D721Med (cell line): ENCODE measurements at places on chromosomes 13 and 19.

GRCh38 chr19:13849991-13850909, 26.7 kb upstream of the NANOS3 start:
- DNase-seq, result no peak

DNA sequence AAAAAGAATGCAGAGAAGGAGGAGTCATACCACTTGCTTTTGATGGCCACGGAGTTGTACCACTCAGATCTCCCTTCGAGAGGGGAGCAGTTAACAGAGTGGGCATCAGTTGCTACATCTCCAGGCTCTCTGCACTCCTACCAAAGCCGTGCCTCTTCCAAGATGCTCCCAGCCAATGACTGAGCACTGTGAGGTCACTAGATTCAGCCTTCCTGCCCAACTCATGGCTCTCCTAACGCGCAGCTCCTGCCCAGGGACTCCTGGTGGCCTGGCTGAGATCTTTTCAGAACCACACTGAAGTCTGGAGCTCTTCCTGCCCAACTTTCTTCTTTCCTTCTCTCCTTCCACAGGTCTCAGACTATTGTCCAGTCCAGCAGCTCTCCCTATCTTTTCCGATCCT, 66.7 kb downstream of the LHFPL6 start:
- no peak for DNase-seq

- DNase-seq, result no peak
These were observed 156.4 kb upstream of the FREM2 start for GRCh38 chr13:38530492-38530891.

DNA sequence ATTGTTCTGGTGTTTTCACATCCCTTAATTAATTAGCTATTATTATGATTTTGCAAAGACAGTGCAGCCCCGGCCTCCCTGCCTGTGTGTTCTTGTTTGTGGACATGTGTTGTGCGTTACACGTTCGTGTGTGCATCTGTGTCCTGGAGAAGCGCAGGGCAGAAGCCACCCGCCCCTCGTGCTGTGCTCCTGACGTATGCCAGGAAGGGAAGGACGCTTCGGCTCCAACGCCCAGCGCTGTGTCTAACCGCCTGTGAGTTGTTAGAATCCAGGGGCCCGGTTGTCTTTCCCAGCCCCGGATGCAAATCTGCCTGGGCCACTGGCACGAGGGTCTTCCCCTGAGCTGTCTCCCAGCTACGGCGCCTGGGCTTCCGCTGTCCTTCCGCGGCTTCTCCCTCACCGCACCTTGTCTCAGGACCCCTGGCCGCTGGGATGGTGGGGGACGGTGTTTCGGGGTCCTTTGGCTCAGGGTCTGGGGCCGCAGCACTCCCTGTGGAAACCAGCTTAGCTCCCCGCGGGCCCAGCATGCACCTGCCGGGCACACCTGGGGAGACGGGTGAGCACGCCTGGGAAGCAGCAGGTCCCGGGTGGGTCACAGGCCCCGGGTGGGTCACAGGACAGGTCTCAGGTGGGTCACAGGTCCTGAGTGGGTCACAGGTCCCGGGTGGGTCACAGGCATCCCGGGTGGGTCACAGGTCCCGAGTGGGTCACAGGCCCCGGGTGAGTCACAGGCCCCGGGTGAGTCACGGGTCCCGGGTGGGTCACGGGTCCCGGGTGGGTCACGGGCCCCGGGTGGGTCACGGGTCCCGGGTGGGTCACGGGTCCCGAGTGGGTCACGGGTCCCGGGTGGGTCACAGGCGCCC, 51.5 kb downstream of the GAS6 start:
- DNase-seq, result no peak

DNA sequence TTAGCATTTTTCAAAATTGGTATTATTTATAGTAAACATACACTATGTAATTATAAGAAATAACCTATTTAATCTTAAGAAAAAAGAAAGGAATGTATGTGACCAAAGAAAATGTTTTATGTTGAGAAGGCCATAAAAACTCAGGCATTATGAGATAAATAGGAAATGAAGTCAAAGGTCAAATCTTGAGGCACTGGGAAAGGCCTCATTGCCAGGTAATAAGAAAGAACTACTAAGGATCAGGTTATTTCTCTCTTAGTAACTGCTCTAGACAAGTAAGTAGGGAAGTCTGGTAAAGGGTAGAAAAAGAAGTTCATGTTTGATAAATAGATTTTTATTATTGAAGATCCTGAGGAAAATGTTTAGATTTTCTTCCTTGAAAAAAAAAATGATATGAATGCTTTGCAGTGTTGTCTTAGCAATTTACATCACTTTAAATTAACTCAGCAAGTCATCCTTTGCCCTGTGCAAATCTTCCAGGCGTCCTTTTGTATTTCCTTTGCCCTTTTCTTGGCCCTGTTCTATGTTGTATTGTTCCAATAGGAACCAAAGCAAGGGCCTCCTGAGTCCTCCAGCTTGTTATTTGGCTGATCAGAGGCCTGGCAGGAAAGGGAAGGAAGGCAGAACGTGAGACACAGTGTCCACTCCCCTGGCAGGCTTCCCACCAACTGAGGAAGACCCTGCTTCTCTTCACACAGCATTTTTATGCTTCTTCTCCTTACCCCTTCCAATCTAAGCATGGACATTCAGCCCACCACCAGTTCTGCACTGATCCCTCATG, 260.4 kb upstream of the MIR17HG start:
- no peak for DNase-seq

DNA sequence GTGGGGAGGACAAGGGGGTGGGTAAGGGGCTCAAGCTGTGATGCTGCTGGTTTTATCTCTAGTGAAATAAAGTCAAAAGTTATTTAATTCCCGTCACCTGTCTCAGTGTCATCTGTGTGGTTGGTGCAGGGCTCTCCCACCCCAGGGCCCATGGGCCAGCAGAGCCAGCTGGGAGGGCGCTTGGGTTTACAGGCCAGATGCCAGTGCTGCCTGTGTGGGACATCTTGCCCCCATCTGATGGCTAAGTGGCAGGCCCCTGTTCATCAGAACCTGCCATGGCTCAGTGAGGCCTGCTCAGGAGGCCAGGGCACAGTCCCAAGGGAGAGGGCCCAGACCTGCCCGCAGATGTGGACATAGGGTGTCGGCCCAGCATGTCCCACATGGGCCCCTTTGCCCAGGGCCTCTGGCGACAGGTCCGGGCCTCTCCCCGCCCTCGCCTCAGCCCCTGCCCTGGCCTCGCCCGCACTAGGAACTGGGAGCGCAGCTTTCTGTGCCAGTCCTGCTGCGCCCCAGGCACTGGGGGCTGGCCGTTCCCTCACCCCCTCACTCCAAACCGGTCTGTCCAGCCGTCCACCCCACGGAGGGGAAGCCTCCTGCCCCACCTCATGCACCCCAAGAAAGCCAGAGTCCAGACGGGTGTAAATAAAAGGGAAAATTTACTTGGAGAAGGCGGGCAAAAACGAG, 5.3 kb downstream of the ZNF296 start:
- DNase-seq, result no peak

- DNase-seq, result no peak
These were observed 23.6 kb downstream of the LYL1 start for GRCh38 chr19:13078897-13079541.

GRCh38 chr19:44607049-44607448, 6.3 kb upstream of the IGSF23 start:
- no peak for DNase-seq

- DNase-seq, result no peak
These were observed 150.2 kb downstream of the NDFIP2 start for GRCh38 chr13:79631051-79631659.

DNA sequence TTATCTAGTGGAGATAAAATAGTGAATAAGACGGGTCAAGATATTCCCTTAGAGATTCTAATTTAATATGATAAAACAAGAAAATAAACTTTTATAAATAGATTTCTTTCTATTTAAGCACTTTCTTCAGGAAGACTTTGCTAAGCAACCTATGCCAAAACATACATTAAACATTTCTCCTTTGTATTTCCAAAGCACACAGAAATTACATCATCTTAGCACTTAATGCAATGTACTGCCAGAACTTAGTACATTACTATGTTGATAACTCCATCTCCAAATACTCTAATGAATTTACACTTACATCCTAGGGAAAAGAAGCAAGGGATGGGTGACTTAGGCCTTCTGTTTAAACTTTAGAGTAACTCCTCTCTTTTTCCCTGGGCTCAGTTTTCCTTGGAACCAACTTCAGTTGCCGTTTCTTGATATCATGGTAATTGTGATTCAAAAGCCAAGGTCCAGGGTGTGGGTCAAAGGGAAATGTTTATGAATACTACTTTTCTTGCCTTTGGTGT, 322.6 kb upstream of the PCDH20 start:
- no peak for DNase-seq

DNA sequence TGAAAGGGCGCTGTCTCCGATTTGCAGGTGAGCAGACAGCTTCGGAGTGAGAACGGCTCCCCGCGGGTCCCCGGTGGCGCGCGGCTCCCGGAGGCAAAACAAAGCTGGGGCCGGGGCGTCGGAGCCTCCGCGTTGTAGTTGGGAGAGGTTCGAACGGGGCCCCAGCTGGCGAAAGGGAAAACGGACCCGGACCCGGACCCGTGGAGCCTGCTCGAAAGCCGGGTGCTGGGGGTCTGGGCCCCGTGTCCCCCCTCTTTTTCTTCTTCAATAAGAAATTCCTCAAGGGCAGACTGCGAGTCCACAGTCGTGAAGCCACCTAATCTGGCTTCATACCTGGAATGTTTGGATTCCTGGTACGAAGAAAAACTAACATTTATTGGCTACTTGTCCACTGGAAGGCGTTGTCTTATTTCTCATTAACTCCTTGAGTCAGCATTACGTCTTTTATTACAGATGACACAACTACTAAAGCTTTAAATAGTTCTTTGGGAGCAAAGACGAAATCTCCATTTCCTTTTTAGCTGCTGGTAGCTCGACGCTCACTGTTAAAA, 632 bp upstream of the MTIF3 start:
- DNase-seq, result no peak

DNA sequence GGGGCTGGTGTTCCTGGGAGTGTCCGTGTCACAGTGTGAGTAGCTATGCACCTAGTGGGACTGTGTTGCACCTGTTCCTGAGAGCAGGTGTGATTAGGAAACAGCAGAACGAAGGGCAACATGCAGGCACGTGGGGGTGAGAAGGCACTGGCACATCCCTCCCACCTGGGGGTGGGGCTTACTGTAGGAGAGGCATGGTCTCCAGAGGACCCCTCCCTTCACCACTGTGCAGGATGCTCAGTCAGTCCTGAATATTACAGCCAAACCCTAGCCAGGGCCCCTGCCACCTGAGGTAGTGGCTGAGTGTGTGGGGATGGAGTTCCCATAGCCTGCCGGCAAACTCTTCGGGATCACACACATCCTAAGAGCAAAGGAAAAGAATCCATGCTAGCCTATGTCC, 99.2 kb downstream of the ZDHHC20 start:
- DNase-seq, result no peak

GRCh38 chr19:18308948-18309325, 13.9 kb downstream of the LSM4 start:
- DNase-seq, result no peak

DNA sequence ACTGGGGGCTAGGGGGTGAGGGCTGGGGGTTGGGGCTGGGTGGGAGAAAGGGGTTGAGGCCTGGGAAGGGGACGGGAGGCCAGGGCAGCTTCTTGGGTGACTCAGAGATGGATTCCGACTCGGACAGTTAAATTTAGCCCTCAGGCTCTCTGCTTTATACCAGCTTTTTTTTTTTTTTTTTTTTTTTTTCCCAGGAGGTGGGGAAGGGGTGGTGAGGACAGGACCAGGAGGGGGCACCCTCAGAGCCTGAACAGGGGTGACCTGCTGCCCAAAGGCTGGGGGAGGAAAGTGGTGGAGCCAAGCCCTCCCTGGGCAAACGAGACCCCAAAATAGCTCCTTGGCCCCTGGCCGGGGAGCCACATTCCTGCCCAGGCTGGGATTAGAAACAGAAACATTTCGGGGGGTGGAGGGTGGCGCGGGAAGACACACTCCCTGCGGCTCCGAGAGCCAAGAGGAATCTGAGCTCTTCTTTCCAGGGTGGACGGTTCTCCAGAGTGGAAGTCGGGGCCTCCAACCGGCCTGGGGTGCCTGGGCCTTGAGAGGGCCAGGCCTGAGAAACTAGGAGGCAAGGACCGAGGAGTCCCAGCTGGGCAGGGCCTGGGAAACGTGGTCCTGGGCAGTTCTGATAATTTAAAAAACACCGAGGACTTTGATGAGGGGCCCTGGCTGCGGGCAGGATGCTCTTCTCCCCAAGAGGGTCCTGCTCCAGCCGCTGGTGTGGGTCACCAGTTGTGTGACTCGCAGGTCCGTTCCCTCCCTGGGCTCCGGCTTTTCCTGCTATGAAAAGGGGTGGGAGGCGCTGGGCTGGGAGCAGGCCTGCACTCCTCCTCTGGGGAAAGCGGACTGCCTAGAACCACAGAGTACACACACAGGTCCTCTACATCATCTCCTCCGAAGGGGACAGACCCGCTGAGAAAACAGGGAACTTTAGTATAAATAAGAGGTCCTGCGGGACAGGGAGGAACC, 813 bp upstream of the DMPK start:
- DNase-seq, result no peak

- DNase-seq, result peak; percentile 60
These were observed 105.2 kb downstream of the COL4A2 start for GRCh38 chr13:110412132-110412914.

- DNase-seq, result no peak
These were observed 11.6 kb upstream of the DNMT1 start for GRCh38 chr19:10206226-10206885.

- DNase-seq, result no peak
These were observed 43.8 kb downstream of the SERP2 start for GRCh38 chr13:44417446-44417845.

- DNase-seq, result no peak
These were observed 1243.5 kb downstream of the EFNB2 start for GRCh38 chr13:105291987-105292386.

GRCh38 chr13:73059460-73060250, 850 bp downstream of the KLF5 start:
- DNase-seq, result no peak

DNA sequence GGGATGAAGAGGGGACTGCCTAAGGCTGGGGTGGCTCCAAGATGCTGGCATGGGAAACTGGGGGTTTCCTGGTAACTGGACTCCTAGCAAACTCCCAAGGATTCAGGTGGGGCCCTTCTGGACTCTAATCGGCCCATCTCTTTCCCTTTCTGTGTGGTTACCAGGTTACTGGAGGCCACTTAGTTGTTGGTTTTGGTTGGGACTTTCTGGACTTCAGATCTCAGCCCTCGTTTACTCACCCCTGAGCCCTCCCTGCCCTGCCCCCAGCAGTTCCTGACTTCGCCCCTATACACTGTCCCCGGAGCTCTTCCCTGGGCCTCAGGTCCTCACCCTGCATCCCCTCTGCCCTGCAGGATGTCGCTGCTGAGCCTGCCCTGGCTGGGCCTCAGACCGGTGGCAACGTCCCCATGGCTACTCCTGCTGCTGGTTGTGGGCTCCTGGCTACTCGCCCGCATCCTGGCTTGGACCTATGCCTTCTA, 328 bp downstream of the CYP4F12 start:
- DNase-seq, result no peak

GRCh38 chr13:36975172-36975571, 24.0 kb downstream of the ALG5 start:
- no peak for DNase-seq
